Foreskin fibroblast (primary cell): ENCODE measurements at places on chromosomes 1 and 21.

GRCh38 chr1:36285443-36286101 is 20.6 kb upstream of the SH3D21 start:
- DNase-seq: peak; percentile 94

DNA sequence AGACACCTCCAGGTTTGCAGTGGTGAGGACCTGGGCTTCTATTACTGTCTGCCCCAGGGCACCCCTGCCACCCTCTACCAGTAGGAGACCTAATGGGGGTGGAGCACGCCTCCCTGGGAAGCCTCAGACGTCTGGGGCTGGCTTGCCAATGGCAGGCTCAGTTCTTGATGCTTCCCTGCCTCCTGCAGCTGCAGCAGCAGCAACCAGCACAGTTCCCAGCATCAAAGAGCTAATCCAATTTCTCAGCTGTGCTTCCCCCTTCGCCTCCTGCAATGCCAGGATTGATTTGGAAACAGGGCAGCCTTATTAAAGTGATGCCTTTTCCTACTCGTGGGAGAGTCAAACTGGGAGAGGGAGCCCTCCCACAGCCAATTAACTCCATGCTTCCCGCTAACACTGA is 8.2 kb downstream of the SYT2 start:
- DNase-seq: no peak

- DNase-seq: no peak
Observed at GRCh38 chr21:28548291-28548690, 444.4 kb downstream of the LTN1 start.

DNA sequence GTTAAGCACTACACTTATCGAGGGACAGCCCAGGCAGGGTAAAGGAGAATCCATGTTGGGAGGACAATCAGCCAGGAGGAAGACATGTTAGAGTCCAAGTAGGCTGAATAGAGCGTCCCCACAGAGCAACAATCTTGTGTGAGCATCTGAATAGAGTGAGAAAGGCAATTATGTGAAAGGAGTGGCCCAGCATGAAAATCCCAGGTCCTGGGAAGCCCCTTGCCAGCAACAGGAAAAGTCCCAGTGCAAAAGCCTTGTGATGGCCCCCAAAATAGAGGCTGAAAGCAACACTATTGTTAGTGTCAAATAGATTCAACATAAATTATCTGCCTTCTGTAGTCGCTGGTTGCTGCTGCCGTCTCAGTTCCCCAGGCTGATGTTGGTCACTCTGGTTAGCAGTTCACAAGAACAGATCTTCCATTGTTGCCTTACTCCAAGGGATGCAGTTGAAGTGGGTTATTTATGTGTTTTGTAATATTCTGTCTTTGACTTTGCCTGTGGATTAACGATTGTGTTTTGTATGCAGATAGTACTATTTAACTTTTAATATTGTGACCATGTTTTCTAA is 12.1 kb upstream of the ABL2 start:
- DNase-seq: no peak

DNA sequence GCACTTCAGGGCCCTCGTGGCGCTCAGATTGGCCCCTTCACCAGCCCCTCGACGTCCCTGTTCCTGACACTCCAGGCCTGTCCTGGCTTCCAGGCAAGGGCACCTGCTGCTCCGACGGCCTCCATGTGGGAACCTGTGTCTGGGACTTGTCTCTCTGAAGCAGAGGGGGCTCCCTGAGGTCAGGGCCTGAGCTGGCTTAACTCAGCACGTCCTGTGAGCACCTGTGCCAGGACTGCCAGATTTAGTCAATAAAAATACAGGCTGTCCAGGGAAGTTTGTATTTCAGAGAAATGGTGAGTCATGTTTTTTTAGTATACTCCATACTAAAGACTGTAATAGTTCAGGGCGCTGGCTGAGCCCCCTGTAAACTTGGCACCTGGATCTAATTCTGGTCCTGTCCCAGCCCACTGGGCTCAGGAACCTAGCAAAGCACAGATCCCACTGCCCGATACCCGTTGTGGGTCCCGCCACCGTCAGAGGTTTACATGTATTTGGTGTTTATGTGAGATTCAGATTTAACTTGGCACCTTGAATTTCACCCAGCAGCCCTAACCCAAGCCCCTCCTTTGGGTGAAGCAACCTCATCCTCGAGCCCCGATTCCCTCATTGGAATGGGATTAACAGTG is 109.9 kb upstream of the IFFO2 start:
- no peak for DNase-seq

DNA sequence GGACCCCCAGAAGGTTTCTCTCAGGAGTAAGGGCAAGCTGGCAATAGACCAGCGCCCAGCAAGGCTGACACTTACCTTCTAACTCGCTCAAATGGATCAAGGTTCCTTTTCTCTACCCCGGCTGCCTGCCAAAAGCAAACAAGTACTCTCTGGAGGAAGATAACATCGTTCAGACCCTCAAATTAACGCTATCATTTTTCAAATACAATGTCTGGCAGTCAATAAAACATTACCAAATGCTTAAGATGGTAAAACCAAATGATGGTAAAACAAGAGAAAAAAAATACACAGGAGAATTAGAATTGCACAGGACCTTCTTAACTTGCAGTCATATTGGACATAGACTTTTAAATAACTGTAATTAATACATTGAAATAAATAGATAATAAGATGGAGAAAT is 148.1 kb downstream of the SPATA46 start:
- no peak for DNase-seq

GRCh38 chr1:202836623-202837403 is 26.1 kb downstream of the PCAT6 start:
- DNase-seq: no peak

GRCh38 chr1:64979358-64979757 is 13.0 kb upstream of the JAK1 start:
- DNase-seq: no peak
